ENCODE measurements at places on chromosomes 16 and 17.

DNA sequence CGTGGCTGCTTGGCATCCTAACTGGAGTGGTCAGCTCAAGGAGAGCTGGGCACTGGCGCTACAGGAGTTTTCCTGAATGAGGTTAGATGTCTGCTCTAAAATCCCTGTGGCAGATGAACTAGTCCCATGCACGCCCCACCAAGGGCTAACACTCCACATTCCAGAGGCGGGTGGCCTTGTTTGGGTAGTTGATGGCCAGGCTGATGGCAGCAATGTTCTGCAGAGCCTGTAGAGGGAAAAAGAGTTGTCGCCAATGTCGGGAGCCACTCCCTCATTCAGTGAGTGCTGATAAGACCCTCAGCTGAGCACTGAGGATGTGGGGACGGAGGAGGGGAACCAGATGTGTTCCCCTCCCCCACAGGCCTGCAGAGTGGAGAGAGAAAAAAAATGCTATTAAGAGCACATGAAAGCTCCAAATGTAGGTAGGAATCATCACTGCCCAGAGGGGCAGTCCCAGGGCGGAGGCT, 42.5 kb upstream of the ATP2A3 start:
- no peak for DNase-seq

DNA sequence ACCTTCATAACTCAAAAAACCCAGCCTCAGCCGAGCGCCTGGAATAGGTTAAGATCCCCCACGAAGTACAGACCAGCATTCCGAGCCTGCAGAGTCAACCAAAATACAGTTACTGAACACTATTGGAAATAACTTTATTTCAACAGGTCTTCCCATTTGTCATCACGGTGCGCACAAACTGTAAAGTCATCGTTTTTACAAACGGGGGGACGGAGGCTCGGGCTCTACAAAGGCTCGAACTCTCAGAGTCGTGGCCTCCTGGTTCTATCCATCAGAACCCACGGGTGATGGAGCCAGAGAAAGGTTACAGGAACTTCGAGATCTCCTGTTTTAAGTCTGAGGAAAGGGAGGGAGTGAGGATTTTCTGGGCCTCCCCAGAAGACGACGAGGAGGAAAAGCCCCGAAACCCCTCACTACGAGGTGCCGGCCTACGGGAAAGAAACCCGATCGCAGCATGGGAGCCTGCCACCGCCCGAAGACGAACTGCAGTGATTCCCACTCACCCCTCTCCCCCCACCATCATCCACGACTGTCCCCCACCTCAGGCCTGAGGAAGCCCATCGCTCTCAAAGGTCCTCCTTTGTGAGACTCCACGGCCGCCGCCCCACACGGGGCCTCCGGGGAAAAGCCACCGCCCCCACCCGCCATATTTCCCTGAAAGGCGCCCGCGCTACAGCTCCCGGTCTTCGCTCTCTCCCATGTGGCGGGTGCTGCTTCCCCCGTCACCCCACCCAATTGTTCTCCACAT, 917 bp downstream of the YWHAE start:
- no peak for DNase-seq

DNA sequence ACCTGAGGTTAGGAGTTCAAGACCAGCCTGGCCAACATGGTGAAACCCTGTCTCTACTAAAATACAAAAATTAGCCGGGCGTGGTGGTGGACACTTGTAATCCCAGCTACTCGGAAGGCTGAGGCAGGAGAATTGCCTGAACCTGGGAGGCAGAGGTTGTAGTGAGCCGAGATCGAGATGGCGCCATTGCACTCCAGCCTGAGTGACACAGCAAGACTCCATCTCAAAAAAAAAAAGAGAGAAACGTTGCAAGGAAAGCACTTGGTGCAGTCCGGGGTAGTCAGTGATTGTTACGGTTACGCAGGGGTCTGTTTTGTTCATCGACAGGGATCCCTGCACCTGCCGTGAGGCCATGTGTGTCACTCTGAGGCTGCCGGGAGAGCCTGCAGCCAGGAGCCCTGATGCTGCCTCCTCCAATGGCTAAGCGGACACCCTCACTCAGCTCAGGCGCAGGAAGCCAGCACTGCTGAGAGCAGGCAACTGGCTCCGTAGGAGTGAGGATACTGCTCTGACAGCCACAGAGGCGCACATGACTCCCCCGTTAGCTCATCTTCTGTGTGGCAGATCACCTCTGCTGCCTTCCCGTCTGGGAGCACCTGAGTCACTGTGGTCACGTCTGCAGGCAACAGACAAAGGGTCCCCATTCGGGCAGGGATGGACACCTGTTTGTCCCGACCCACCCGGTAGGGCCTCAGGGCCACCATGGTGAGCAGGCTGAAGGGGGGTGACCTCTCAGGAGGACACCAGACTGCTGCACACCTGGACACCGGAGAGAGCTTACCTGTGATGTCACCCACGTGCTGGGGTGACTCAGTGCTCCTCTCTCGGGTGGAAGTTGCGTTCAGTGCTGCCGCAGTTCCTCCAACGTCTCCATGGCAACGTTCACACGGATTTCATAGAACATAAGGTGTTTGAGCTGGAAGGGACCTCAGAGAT, 5.2 kb upstream of the RAB26 start:
- DNase-seq: no peak

GRCh38 chr17:42563543-42563942, 1.6 kb downstream of the COASY start:
- DNase-seq: no peak

GRCh38 chr17:62665599-62665998, 38.1 kb downstream of the MRC2 start:
- DNase-seq: no peak

DNA sequence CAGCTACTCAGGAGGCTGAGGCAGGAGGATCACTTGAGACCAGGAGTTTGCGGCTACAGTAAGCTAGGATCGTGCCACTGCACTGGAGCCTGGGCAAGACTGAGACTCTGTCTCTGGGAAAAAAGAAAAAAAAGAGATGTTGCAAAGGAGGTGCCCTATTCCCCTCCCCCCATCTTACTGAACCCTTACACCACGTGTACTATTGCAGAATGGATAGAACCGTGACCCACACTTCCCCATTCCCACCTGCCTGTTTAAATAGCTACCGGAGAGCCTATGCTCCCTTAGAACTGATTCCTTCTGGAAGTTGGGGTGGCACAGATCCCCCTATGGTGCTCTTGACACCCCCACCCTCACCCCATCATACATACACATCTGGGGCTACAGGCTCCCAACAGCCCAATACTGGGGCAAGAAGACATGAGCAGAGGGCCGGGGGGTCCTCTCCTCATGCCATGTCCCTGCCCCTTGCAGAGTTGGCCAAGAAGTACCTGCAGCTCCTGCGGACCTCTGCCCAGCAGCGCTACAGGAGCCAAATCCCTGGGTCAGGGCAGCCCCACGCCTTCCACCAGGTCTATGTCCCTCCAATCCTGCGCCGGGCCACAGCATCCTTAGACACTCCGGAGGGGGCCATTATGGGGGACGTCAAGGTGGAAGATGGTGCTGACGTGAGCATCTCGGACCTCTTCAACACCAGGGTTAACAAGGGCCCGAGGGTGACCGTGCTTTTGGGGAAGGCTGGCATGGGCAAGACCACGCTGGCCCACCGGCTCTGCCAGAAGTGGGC, 35.7 kb downstream of the NLRC5 start:
- DNase-seq: no peak

DNA sequence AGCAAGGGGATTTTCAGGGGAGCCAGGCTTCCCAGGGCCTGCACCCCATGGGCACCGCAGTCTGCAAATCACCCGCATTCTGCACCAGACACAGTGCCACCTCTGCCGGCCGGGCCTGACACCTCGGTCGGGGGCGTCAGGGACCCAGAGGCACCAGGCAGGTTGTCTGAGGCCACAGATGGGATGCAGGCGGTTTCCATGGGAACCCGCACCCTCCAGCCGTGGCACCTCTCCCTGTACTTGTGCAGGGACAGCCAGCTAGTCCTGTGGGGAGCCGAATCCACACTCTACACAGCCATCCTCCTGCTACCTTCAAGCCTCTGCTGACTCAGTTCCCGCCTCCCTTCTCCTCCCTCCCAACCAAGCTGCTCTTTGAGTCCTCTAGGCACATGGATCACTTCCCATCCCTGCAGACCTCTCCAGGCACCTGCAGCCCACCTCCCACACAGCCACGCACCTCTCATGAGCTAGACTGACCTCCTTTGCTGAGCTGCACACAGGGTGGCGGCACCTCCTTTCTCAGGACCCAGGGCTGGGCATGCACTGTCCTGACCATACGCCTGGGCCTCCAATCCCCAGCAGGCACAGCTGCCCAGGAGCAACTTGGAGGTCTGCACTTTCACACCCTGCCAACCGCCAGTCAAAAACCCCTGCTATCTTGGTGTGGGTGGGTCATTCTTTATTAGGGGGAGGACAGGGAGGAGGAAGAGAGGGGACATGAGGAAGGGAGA, 119.5 kb downstream of the C16orf78 start:
- no peak for DNase-seq

GRCh38 chr16:53048139-53048915, 4.4 kb downstream of the CHD9NB start:
- DNase-seq: no peak

- no peak for DNase-seq
Measured at GRCh38 chr16:22912654-22913053, 98.7 kb downstream of the HS3ST2 start.

DNA sequence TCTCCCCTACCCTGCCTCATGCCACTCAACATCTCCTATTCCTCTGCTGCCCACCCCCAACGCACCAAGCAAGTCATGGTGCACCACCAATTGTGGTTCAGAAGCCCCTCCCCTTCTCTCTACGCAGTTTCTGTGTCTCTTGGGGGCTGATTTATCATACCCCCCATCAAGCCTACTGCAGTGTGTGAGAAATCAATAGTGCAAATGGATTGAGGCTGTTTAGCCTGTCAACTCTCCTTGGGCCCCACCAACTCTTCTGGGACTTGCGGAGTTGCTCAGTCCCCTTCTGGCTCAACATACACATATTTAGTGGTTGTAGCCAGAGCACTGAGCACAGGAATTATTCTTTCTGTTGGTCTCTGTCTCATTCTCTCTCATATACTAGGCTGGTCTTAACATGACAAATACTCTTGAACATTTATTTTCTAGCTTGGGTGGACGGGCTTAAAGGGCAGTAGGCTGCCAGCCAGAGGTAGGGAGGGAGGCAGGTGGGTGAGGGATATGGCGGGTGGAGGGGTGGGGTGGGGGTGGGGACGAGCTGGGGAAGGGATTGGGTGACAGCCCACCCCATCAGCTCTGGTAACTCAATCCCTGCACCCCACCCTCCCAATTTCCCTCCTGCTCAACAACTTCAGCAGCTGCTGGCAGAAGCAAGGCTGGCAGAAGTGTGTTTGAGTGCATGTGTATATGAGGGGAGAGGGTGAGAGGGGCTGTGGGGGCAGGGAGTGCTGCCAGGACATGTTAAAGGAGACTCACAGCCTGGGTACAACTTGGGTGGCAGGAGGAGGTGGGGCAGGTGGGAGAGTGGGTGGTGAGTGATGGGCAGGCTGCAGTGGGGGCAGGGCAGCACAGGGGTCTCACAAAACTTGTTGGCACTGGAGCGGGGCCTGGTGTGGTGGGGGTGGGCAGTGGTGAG, 4.9 kb downstream of the RARA start:
- no peak for DNase-seq

GRCh38 chr16:14564861-14565687, 65.0 kb downstream of the PARN start:
- DNase-seq: peak; percentile 77

DNA sequence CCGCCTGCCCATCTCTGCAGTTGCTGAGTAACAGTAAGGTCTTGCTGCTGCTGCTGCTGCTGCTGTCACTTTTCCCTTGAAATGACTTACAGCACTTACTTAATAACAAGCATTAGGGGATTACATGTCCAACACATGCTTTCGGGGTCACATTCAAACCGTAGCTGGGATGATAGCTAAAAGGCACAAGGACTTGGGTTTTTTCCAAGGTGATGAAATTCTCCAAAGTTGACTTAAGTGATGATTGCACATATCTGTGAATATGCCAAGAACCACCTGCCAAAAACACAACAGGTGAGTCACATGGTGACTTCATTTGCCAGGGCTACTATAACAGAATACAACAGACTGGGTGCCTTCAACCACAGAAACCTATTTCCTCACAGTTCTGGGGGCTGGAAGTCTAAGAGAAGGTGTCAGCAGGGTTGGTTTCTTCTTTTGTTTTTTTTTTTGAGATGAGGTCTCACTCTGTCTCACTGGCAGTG, 121.9 kb upstream of the TNRC6C start:
- DNase-seq: no peak

DNA sequence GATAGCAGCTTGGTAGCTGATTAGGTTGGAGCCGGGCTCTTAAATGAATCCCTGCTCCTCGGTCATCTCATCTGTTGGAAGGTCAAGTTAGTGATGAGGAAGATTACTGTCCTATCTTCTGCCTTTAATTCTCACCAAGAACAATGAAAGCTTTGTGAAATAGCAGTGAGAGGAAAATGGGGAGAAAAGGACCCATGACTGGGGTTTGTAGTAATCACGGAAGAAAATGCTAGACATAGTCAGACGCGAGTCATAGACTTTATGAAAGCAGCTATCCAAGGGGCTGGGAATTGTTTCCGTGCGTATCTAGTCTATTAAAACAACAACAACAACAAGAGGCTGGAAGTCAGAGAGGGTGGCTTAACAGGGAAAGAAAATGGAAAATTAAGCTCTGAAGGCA, 18.3 kb downstream of the PIK3R5 start:
- DNase-seq: no peak

GRCh38 chr16:1331712-1332617, 1.5 kb upstream of the BAIAP3 start:
- peak; percentile 13 for DNase-seq

DNA sequence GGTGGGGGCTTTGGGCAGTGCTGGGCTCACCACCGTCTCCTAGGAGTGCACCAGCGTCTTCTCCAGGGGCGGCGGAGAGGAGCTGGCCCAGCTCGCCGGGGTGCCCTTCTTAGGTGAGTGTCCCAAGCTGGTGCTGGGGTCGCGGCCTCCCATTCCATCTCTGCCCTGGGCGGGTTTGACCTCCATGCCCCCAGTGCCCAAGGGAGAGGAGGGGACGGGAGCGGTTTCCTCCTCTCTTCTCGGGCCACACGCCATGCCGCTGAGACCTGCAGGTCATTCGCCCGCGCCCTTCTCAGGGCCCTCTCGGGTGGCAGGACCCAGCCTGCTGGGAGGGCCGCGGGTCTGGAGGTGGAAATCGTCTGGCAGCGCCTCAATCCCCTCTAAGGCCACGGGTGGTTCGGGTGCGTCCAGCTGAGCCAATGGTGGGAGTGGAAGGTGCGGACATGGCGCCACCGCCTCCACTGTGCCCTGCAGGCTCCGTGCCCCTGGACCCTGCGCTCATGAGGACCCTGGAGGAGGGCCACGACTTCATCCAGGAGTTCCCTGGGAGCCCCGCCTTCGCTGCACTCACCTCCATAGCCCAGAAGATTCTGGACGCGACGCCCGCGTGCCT, 5.3 kb downstream of the IGFALS start:
- no peak for DNase-seq

- DNase-seq: peak; percentile 15
Measured at GRCh38 chr16:19524616-19525384, 1.1 kb downstream of the CCP110 start.

DNA sequence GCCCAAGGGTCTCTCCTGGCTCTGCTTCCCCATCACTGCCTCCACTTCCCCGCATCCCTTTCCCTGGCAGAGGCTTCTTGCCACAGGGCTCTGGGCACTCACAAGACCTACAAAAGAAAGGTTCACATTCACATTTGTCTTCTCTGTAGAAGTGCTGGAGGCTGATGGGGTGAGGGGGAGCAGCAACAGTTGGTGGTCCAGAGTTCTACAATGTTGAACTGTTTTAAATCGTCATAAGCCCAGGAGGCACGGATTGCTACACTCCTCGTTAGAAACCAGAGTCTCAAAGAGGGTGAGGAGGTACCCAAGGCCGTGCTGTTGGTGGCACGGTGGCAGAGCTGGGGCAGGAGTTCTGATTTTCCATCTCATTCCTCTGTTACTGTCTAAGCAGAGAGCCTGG, 5.8 kb upstream of the RAI1 start:
- no peak for DNase-seq

Measured in NCI-H1417 treated with DMSO at 0.1 percent for 48 hours (cell line).